ENCODE measurements at places on chromosomes 3 and 15.

- H3K27me3 ChIP-seq = no peaks in the 10 kb centered on the region
- H3K27ac ChIP-seq = no peak overlapping the region
- H3K4me1 ChIP-seq = no peaks in the 10 kb centered on the region
- no peak overlapping the region for H3K4me3 ChIP-seq
- H3K36me3 ChIP-seq = no peaks in the 10 kb centered on the region
- no peak for DNase-seq
These were observed 659.9 kb downstream of the SI start for GRCh38 chr3:164418414-164418813.

- H3K27me3 ChIP-seq = no peaks in the 10 kb centered on the region
- no peak for DNase-seq
- no peaks in the 10 kb centered on the region for H3K36me3 ChIP-seq
- H3K4me1 ChIP-seq = no peaks in the 10 kb centered on the region
These were observed 5.3 kb downstream of the TM4SF4 start for GRCh38 chr3:149479621-149480325.

- no peaks in the 10 kb centered on the region for H3K4me1 ChIP-seq
- H3K36me3 ChIP-seq = no peaks in the 10 kb centered on the region
- no peak overlapping the region for H3K27ac ChIP-seq
- no peak overlapping the region for H3K4me3 ChIP-seq
These were observed 62.7 kb downstream of the KLHL6 start for GRCh38 chr3:183492849-183493179.

DNA sequence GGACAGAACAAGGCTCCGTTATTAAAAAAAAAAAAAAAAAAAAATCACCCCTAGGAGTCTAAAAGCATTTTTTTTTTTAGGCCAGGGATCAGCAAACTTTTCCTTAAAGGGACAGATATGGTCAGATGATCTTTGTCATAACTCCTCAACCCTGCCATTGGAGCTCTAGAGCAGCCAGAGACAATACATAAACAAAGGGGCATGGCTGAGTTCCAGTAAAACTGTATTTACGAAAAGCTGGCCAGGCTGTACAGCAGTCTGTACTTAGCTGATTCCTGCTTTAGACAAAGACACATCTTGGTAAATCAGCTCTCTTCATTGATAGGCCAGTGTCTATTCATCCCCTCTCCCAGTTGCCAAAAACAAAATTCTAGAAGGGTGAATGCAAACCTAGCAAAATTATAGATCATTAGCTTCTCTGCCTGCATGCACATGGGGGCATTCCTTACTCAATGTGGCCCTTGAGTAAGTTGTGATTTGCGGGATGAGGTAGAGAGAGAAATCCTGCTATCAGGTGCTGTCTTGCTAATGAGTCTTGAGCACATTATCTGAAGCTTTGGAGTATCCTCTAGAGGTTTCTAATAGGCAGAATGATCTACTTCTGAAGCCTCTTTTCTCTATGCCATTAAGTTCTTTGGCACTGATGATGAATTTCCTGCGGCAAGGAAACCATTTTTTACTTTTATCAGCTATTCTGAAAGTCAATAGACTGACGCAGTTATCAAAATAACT is 35.2 kb downstream of the SENP8 start:
- H3K4me3 ChIP-seq = no peak overlapping the region
- no peaks in the 10 kb centered on the region for H3K36me3 ChIP-seq
- peak; percentile 24 for DNase-seq
- no peaks in the 10 kb centered on the region for H3K27me3 ChIP-seq

DNA sequence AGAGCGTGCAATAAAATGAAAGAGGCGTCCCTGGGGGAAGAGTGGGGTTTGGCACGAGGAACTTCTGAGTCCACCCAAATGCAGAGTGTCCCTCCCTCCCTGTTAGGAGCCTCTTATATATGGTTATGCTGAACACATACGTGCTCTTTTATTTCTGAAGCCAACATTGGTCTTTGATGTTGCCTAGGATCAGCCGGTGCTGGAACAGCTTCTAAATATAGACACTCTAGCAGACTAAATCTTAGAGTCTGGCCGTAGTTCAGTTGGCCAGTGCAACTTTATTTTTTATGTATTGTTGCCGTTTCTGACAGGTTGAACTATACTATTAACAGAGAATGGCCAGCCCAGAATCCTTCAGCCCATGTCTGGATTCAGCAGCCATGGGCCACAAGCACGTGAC is 128.7 kb downstream of the GHSR start:
- H3K4me3 ChIP-seq = no peak overlapping the region
- no peak overlapping the region for H3K27ac ChIP-seq
- H3K36me3 ChIP-seq = peaks cover 7% of the 10 kb centered on the region
- H3K4me1 ChIP-seq = no peaks in the 10 kb centered on the region
- DNase-seq = no peak

- no peaks in the 10 kb centered on the region for H3K4me1 ChIP-seq
- no peaks in the 10 kb centered on the region for H3K27me3 ChIP-seq
- no peak overlapping the region for H3K4me3 ChIP-seq
- no peak overlapping the region for H3K27ac ChIP-seq
- no peak for DNase-seq
These were observed 99.2 kb upstream of the LRRN1 start for GRCh38 chr3:3699816-3700633.

GRCh38 chr15:66508293-66508883 is 3.3 kb downstream of the ZWILCH start:
- H3K4me1 ChIP-seq = no peaks in the 10 kb centered on the region
- no peak for DNase-seq
- no peak overlapping the region for H3K4me3 ChIP-seq
- H3K27ac ChIP-seq = no peak overlapping the region

DNA sequence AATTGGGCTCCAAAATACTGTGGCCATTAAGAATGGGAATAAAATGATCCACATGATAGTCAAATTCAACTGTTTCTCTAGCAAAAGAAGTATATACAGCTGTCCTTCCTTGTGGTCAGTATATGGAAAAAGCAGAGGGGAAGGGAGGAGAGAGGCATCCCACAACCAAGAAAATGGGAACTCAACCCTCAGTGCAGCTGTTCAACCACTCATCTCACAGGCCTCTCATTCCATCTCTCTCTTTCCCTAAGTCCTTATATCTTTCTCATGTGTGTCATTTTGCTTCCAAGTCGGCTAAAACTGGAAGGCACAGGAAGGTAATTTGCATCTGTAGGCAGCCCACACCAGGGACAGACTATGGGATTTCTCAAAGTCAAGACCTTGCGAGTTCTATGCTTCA is 27.5 kb downstream of the AVEN start:
- H3K27ac ChIP-seq = no peak overlapping the region
- H3K27me3 ChIP-seq = no peaks in the 10 kb centered on the region
- no peak overlapping the region for H3K4me3 ChIP-seq
- DNase-seq = no peak
